ENCODE measurements at places on chromosomes 13 and 19.

DNA sequence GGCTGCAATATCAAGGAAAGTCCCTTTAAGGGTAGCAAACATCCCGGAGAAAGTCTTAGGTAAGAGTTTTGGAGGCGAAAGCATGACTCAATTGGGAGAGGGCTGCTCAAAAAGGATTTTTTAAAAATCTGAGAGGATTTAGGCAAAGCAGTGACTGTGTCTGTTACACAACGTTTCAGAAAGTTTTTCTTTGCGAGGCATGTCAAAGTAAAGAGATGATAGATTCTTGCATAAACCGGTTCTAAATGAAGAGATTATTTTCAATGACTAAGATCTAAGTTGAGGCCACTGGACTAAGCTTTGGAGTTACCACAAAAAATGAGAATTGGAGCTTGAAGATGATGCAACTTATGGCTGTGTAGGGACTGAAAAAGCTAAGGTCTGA, 43.7 kb upstream of the ENOX1 start:
- no peak for DNase-seq

DNA sequence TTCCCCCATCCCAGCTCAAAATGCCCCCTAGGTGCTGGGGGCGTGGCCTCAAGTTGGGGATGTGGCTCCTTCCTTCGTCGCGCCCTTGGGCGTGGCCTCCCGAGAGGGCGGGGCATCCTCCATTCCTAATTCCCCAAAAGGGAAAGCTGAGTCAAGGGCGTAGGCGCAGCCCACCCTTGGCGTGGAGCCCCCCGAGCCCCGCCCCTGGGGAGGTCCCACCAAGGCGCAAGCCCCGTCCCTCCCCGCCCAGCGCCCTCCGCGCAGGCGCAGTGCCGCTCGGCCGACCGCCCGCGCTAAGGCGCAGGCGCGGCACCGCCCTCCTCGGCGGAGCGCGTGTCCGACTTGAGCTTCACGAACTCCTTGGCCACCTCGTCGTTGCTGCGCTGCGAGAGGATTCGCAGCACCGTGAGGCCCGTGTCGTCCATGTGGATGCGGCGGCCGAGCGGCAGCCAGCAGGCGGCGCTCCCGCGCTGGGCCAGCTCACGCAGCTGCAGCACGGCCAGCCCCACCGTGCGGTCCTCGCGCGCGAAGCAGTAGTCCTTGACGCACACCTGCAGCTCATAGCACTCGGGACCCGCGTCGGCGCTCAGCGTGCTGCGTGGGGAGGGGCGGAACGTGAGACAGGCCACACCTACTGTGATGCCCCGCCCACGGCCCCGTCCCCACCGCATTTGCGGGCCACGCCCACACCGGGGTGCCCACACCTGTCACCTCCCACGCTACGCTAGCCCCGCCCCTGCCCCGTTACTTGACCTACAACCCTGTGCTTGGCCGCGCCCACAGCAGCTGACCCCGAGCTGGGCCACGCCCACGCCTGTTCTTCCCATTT, 50.5 kb downstream of the COLGALT1 start:
- peak; percentile 50 for DNase-seq

- no peak for DNase-seq
Measured at GRCh38 chr19:57052081-57052480, 67.7 kb upstream of the USP29 start.

DNA sequence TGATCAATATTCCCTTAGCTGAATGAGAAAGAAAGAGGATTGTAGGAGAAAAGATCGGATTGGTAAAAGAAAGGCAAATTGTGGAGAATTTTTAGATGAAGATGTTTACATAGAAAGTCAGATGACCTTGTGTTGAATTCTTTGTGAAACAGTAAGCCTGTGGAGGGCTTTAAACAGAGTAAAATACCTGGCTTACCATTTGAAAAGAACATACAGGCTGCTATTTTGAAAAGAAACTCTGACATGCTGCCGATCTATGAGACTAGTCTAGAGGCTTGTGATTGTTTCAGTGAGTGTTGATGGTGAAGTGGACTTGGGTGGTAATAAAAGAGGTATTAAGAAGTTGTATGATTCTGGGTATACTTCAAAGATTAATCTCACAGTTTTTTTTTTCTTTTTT, 938.9 kb upstream of the PRR20A start:
- no peak for DNase-seq

- no peak for DNase-seq
Measured at GRCh38 chr19:16698914-16699313, 20.7 kb upstream of the NWD1 start.

- peak; percentile 14 for DNase-seq
Measured at GRCh38 chr13:48769107-48769704, 115.5 kb downstream of the CYSLTR2 start.

DNA sequence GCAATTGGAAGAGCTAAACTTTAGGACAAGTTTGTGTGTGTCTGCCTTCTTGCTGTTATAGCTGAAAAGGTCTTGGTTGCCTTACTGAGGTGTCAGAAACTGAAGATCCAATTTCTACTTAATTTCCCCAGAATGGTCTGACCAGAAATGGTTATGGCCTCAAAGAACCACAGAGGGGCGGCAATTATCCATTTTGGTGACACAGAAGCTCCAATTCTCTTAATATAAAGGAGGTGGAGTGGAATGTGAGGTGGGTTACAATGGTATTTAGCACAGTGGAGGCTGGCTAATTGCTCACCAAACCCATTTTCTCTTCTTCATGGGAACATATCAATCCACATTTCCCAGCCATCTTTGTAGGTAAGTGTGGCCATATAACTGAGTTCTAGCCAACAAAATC, 1157.2 kb downstream of the OLFM4 start:
- no peak for DNase-seq

GRCh38 chr19:42281146-42281826, 12.2 kb downstream of the CIC start:
- no peak for DNase-seq

DNA sequence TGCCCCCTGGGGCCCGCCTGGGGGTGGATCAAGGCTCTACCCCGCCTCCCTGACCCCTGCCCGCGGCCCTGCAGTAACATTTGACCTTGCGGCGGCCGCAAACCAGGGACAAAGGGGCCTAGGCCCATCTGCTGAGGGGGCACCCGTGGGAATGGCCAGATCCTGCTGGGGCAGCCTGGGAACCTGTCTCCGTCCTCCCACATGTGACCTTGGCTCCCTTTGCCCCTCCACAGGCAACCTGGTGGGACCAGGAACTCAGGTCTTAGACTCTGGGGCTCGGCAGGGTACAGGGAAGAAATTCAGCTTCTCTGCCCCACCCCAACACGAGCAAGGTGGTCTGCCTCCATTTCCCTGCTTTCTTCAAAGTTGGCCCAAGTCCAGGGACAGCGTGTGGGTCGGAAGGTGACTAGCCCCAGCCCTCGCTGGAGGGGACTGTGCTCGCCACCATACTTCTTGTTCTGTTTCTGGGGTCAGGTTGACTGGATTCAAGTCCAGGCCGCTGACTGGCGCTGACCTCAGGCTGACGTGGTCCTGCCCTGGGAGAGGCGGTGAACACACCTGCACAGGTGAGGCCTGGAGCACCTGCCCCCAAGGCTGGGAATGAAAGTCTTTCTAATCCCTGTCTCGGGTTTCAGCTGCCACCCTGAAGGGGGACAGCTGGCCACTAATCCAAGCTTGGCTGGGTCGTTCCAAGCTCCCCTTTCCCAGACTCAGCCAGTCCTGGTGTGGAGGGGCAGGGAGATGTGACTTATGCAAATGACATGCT, 2.5 kb upstream of the NR2F6 start:
- no peak for DNase-seq

DNA sequence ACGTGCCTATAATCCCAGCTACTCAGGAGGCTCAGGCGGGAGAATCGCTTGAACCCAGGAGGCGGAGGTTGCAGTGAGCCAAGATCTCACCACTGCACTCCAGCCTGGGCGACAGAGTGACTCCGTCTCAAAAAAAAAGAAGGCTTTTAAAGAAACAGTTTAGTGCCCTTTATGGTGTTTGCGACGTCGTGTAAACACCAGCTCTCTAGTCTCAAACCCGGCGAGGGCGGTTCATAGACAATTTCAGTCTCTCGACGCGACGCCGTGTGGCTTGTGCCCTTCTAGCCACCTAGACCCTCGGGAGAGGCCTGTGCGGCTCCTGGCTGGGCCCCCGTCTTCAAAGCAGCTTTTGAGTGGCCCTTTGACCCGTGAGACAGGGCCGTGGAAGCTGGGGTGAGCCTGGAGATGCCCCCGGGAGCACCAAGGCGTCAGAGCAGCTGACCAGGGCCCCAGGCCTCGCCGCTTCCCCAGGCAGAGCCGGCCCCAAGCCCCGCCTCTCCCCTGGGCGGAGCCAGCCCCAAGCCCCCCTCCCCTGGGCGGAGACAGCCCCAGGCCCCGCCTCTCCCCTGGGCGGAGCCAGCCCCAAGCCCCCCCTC, 5.0 kb upstream of the MADCAM1 start:
- no peak for DNase-seq

DNA sequence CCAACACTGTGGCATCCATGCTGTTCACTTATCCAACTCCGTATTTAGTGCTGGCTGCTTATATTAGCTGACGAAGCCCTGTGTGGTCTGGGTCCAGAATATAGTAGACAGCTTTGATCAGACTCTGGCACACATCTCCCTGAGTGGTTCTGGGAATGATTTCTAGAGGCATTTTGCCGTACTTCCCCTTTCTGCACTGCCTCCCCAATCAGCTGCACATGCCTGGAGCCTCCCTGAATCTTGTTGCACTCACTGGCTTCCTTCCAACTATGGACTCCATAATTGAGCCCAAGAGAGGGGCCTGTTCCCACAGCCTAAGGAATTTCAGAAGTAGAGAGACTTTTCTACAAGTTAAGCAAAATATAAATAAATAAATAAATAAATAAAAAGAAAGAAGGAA, 30.4 kb upstream of the PCDH8 start:
- no peak for DNase-seq

GRCh38 chr13:44015811-44016210, 136.1 kb downstream of the LACC1 start:
- DNase-seq = no peak

- DNase-seq = no peak
Measured at GRCh38 chr13:73816702-73817101, 317.5 kb downstream of the KLF12 start.

DNA sequence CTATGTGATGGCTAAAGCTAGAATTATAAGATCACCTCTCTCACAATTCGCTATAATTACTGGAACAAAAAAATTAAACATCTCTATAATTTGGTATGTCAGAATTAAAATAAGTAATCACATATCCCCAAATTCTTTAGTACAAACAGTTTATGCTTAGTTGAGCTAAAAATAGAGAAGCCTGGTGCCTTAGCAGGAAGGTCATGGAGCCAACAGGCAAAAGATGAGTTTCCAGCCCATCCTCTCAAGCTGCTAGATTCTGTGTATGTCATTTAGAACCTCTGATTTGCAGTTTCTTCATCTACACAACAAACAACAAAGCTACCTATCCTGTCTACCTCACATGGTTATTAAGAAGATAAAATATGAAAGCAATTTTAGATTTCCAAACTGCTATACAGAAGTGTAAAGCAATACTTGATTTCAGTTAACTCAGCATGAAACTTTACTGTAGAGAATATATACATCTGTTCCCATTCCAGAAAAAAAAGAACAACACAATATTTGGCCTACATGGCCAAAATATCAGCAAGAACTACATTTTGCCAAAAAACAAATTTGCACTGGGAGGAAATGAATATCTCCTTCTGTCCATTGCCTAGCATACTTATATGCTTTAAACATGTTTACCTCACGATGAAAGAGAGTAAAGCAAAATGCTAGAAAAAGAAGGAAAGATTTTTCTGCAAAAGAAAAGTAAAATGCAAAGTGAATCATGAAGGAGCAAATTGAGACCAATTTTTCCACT, 294.0 kb upstream of the MIR17HG start:
- DNase-seq = no peak

DNA sequence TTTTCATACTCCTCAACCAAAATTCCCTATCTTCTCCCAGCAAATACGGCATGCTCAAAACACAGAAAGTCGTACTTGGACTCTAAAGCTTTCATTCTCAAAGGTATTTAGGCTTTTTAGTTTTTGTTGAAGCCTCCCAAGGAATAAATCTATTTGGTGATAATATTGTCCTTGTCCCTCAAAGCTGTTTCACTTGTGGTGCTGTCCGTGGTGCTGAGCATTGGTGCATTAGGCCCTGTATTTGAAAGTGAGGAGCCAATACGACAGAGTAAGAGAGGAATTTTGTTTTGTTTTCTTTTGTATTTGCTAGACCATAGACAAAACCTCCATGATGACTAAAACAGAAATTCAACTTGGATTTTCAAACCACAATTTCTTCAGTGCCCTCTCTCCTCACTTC, 3.2 kb upstream of the LGALS13 start:
- no peak for DNase-seq

DNA sequence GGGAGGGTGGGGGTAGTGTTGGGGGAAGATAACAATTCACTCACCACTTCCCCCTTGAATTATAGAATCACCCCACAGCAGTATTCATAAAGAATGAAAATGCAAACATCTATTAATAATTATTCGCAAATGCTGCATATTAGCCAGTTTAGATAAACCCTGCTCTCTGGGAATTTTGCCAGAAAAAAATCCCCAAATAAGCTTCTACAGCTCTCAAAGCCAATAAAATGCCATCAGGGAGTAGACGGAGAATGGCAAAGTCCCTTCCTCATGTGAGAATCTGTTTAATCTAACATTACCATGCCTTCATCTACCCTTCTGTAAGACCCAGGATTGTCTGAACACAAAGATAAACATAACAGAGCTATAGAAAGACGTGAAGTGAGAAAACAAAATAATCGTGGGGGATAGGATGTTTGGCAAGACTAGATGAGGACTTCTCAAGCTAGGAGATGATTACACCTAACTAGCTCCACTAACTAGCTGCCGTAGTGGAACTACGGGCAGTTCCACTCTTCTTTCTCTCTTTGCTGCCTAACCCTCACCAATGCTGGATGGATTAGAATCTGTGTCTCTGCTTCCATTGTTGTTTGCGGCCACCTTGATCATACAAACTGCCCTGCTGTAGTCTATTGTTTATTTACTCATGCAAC, 32.4 kb upstream of the CACNA1A start:
- no peak for DNase-seq

- DNase-seq = no peak
Measured at GRCh38 chr19:46394402-46394797, 19.0 kb downstream of the CCDC8 start.

GRCh38 chr19:861756-862580, 2.5 kb downstream of the CFD start:
- DNase-seq = no peak

DNA sequence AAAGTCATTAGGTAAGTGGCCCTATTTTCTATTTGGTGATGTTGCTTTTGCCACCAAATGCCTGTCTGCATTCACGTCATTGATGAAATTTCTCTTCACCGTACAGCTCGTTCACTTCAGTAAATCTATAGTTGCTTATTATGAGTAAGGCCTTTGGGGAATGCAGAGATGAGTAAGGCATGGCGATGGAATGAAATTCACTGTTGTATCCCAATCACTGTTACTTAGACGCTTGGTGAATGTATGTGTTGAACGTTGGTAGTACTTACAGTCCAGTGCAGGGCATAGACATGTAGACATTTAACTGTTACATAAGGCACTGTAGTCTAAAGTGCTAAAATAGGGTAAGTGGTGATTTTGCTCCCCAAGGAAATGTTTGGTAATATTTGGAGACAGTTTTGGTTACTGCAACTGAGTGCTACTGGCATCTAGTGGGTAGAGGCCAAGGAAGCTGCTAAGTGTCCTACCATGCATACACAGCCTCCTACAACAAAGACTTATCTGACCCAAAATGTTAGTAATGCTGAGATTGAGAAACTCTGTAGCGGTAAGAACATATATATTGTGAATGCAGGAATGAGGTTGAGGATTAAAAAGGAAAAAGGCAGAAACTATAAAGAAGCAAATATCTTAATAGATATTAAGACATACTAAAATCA, 5.8 kb downstream of the AKAP11 start:
- DNase-seq = no peak
